ENCODE measurements at places on chromosomes 12 and 14.
A peak's percentile ranks its signal among the peaks of the same experiment; 100 is the strongest.

GRCh38 chr12:7411343-7411742, 32.6 kb downstream of the CD163L1 start:
- peak; percentile 1 for DNase-seq

- no peak for DNase-seq
Observed at GRCh38 chr14:72169521-72169920, 237.3 kb downstream of the RGS6 start.

- DNase-seq, result no peak
Observed at GRCh38 chr14:41766772-41767171, 160.1 kb downstream of the LRFN5 start.

DNA sequence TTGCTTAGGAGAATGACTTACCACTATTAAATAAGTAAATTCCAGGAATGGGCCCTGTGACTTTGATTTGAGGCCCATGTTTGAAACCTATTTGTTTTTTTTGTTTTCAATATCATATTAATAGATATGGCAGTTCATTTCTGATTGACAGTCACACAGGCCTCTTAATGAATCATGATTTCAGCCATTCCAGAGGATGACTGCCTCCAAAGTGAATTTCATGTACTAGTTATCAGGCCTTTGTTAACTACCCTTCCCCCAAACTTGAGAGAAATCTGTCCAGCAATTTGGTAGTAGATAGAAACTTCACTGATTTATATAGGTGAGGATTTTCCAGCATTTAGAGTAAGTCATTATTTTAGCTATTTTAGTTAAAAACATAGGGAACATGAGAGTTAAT, 25.9 kb upstream of the GALNT16 start:
- no peak for DNase-seq

GRCh38 chr12:76123259-76124212, 39.1 kb upstream of the NAP1L1 start:
- no peak for DNase-seq

GRCh38 chr12:114269153-114269552, 136.8 kb downstream of the TBX5 start:
- no peak for DNase-seq

GRCh38 chr14:104283197-104284106, 145.1 kb downstream of the KIF26A start:
- no peak for DNase-seq

- DNase-seq, result no peak
Observed at GRCh38 chr12:29146196-29146595, 2.9 kb upstream of the FAR2 start.

DNA sequence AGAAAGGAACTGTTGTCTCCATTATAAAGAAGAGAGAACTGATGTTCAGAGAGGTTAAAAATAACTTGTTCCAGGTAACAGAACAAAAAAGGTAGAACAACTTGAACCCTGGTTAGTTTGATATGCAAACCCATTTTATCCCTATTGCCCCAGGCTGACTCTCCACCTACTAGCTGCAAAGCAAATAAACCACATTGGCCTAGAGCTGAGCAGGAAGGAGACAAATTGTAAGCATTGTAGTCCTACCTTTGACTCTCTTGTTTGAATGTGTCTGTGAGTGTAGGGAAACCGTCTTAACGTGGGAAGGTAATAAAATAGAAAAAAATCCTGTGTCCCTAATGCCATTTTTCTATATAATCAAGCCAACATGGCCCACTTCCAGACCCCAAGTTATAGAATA, 126.4 kb downstream of the CCER1 start:
- no peak for DNase-seq

DNA sequence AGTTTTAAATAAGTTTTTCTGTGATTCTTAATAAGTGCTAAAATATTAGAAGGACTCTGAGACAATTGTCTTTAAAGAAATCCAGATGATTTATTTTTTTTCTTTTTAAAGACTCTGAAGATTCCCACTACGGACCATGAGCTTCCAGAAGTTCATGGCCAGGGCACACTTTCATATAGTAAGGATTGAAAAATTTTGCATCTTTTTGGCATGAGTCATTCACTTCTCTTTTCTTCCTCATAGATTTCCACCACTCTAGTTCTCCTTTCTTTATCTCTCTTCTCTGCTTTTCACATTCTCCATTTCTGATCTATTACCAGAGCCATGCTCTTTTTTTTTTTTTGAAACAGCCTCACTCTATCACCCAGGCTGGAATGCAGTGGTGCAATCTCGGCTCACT, 385.8 kb downstream of the FLRT2 start:
- DNase-seq, result no peak

GRCh38 chr14:50823762-50824636, 7.0 kb downstream of the NIN start:
- peak; percentile 51 for DNase-seq

DNA sequence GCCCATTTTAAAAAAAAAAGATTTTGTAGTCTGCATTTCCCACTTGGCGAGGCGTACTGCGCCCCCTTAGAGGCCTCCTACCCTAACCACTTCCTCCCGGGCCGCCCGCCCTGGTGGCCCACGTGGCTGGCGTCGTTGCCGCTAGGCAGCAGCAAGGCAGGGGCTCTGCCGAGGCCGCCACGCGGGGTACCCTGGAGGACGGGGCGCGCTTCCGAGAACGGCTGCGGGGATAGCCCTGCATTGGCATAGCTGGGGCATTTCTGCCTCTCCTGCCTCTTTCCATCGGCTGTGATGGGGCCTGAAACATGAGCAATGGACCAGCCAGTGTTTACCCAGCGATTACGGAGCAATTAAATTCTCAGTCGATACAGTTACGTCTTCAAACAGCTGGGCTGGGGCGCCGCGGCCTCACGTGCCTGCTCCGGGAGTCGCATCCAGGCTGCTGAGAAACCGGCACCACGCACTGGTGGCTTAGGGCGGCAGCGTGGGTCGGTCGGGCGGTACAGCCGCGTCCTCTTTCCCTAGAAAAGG, 38.0 kb downstream of the IQSEC3 start:
- DNase-seq, result no peak

DNA sequence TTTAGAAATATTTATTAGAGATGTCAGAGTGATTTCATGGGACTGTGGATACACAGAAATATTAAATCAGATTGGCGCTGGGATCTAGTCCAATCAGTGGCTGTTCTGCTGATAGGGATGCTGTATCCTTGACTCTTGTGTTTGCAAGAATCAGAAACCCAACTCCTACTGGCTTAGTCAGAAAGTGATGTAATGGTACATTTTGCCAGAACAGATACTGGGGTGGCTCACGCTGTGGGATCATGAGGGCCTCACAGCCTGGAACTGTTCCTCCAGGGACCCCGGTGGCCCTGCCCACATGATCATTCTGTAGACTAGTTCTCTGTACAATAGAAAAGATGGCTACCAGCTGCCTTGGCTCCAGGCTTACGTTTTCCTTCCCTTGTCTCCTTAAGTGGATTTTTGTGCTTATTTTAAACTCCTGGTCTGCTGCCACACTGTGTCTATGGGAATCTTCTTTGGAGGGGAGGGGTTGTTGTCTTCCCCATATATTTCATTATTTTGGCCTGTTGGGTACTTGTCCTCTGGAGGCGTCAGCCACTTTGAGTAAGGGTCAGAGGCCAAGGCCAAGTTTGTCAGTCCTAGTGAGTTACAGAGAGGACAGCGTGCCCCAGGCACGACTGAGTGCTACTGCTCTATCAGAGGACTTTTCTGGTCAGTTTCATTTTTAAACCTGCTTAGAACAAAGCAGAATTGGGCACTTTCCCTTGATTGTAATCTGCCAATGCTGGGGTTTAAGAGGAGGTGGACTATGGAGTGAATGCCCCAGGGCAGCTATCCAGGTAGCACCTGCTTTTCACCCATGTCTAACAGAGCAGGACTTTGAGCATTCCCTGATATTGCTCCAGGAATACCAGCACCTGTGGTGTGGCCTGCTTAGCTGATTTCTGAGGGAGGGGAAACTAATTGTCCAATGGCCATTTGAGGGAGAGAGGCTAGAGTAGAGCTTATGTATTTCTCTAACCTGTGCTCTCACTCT, 164.3 kb downstream of the SLC5A8 start:
- no peak for DNase-seq

DNA sequence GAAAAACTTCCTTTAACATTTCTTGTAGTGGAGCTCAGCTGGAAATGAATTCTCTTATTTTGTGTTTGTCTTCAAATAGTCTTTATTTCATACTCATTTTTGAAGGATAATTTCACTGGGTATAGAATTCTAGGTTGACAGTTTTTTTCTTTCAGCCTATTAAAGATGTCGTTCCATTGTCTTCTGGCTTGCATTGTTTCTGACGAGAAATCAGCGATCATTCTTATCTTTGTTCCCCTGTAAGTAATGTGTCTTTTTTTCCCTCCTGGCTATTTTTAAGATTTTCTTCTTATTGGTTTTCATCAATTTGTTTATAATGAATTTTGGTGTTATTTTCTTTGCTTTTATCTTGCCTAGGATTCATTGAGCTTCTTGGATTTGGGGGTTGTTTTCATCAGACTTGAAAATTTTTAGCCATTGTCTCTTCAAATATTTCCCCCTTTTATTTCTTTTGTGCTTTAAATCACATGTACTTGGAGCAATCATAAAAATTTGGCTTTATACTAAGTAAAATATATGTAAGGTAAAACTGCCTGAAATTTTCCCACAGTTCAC, 89.4 kb downstream of the UNC79 start:
- no peak for DNase-seq

DNA sequence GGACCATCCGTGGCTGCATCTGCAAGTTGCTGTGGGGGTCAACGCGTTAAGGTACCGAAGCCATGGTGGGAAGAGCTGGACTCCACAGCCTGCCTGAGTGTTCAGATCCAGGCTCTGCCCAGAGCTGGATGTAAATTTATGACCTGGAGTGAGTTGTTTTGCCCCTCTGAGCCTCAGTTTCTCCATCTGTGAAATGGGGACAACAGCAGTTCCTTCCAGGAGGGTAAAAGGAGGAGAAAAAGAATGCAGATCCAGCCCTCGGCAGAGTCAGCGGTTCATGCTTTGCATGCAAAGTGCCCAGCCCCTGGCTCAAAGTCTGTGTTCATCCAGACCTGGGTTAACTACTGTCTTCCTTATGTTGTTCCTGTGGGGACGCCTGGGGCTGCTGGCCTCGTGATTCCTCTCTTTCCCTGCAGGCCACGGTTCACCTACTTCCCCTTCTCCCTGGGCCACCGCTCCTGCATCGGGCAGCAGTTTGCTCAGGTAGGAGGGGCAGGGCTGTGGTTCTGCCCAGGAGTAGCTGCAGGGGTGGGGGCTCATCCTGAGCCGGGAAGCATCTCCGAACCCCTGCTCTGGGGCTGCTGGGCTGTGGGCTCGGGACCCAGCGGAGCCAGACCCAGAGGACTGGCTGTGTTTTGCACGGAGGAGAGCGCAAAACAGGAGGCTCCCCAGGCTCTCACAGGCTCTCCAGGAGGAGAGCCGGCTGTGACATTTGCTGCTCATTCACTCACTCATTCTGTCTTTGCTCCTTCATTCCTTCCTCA, 41.9 kb downstream of the CYP46A1 start:
- no peak for DNase-seq

DNA sequence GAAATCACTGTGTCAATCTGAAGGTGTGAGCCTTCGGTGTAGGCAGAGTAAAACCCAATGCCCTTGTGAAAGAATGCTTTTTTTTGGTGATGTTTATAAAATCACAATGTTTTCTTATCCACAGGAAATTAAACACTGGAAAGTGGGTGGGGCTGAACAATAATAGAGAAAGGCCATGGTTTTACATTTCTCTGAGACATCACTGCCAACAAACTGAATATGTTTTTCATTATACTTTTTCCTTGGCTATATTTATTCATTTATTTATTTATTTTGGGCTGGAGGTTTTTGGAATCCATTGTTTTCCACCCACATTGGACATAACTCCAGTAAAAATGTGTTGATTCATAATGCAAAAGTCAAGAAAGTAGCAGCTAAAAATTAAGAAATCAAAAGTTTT, 16.9 kb downstream of the LRRK2 start:
- DNase-seq, result no peak

Data from stimulated activated naive B cell treated with anti-CD40 and anti-IgM and Interleukin-4, amounts not matched to agents 10 μg/mL and 1 μg/mL and 100 μg/mL, for 72 hours (primary cell).